Bladder microvascular endothelial cell (primary cell): ENCODE measurements at places on chromosomes 5 and 9. TPM values are rescaled to one million over a fixed set of nuclear protein-coding genes. Genes with fewer than 3 reads are reported as not detected.

GALNT12 gene
- 0.13 and 0.32 TPM in 2 replicates for total RNA-seq

STPG3 gene
- total RNA-seq, result not detected in 2 replicates

GOLPH3 gene
- 40.0 and 50.8 TPM in 2 replicates for total RNA-seq

ANKRD18B gene
- 0.49 and 0.63 TPM in 2 replicates for total RNA-seq

GABRB2 gene
- not detected in 2 replicates for total RNA-seq

IRGM gene
- total RNA-seq, result not detected in 2 replicates

DMRT3 gene
- total RNA-seq, result not detected in 2 replicates

C9 gene
- total RNA-seq, result 0.16 and 0.57 TPM in 2 replicates

FGF1 gene
- 0.16 and 0.44 TPM in 2 replicates for total RNA-seq

ITK gene
- total RNA-seq, result not detected in 2 replicates

DBH gene
- total RNA-seq, result not detected in 2 replicates

TMEM174 gene
- not detected in 2 replicates for total RNA-seq

PWWP2A gene
- 8.9 and 17.0 TPM in 2 replicates for total RNA-seq
